AG10803 (cell line): ENCODE measurements at places on chromosomes 2 and 18.

- DNase-seq: peak; percentile 96
These were observed 73.4 kb downstream of the ACTR2 start for GRCh38 chr2:65300761-65301711.

DNA sequence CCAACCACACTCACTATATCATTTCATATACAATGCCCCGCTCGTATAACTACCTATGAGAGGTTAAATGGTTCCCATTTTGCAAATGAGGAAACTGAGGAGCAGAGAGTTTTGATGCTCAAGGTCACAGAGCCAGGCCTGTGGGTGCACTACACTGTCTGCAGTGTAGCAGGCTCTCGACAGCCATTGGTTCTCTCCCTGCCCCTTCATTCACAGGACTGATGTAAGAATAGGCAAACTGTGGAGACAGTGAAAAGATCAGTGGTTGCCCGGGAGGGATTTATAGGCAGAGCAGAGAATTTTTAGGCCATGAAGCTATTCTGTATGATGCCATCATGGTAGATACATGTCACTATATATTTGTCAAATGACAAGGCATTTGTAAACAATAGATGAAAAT lies 39.0 kb upstream of the LBH start:
- DNase-seq: no peak

DNA sequence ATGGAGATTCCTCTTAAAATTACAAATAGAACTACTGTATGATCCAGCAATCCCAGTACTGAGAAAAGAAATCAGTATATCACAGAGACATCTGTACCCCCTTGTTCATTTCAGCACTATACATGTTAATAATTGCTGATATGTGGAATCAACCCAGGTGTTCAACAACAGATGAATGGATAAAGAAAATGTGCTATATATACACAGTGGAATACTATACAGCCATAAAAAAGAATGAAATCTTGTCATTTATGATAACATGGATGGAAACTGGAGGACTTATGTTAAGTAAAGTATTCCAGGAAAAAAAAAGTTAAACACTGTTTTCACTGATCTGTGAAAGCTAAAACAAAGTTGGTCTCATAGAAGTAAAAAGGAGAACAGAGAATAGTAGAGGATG lies 124.7 kb downstream of the TAF4B start:
- DNase-seq: no peak

DNA sequence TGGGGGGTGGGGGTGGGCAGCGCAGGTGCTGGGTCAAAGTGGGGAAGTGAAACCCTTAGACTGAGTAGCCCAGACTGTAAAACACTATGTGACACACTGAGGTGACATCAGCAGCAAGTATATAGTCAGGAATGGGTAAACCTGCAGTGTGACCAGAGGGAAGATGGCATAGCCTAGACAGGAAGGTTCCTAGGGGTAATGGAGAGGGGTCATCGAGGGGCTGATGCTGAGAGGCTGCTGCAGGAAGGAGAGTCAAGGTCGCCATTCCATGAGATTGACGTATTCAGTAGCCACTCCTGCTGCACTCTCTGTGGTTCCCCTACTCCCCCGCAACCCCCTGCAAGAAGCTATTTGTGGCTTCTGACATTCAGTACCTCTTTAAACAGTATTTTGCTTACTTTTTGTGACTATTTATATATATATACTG lies 111.7 kb downstream of the CHST9 start:
- no peak for DNase-seq

- DNase-seq: no peak
These were observed 687.8 kb upstream of the DDX18 start for GRCh38 chr2:117126656-117127055.

DNA sequence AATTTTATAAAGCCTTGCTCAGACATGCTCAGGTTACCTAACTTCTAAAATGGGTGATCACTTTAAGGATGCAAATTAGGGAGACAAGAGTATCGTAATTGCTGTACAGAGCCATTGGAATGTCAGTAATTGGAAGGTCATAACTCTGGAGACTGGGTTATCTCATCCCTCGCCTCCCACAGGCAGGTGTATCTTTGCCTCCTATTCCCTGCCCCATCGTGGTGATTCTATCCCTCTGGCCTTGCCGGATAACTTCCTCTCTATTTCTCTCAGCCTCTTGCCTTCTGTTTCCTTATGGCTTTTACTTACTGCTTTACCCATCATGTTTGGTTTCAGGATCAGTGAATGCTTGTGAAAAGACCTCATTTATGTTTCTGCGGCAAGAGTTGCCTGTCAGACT lies 2.5 kb downstream of the PDK1 start:
- DNase-seq: no peak

- DNase-seq: peak; percentile 23
These were observed 27.1 kb upstream of the ZC3H15 start for GRCh38 chr2:186459009-186459408.

DNA sequence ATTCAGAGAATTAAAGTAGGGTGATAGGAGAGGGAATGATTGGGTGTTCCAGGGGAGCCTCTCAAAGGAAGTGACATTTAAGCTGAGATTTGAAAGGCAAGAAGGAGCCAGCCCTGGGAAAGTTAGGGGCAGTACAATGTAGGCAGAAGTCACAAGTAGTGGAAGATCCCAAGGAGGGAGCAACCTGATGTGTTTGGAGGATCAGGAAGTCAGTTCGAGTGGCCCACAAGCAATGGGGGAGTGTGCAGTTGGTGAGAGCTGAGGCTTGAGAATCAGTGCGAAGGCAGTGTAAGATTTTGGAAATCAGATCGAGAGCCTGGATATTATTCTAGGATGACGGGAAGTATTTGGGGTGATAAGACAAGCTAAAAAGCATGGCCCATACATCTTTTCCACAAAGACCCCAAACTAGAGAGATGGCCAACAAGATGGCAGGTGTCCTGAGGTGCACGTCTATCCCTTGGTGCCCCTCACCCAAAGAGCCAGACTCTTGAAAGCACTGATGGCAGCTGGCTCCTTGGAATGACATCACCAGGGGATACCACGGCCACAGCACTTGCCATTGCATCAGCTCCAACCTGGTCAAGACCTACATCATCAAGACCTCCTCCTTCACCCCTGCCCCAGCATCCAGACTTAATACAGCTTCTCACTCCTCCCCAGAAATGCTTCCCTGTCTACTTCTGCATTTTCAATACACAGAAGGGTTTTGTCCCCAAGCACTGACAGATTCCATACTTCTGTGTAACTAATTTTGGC lies 127.3 kb downstream of the BCL2 start:
- DNase-seq: no peak

DNA sequence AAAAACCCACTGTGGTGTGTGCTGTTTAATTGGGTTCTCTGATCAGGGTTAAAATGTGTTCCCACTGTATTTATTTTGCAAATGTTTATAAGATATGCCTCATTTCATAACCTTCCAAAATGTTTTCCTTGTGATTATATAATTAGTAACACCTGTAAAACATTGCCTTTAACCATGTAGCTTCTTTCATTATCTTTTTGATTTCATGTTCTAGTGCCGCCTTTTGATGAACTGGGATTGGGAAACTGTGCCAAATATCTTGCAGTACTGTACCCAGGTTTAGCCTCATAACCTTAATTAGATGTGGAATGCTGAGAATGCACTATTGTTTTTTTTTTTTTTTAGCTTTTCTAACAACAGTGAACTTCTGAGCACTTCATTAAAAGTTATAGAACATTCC lies 96.9 kb downstream of the TANC1 start:
- peak; percentile 72 for DNase-seq

DNA sequence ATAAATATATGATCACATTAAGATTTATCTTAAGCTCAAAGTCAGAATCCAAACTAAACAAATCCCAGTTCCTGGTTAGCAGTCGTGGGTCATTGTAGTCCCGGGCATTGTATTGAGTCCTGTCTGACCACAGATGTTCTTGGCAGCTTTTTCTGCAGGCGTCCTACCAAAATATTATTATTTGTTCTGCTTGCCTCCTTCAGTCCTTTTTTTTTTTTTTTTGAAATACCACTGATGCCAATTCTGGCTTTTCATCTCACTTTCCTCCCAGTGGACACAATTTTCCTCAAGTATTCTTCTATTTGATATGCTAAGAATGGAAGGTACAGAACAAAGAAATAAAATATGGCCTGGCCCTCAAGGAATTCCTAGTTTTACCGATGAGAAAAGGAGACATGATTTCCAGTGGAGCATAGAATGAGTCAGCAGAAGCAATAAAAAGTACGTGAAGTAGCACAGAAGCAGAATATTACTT lies 151.6 kb downstream of the CSRNP3 start:
- peak; percentile 10 for DNase-seq

DNA sequence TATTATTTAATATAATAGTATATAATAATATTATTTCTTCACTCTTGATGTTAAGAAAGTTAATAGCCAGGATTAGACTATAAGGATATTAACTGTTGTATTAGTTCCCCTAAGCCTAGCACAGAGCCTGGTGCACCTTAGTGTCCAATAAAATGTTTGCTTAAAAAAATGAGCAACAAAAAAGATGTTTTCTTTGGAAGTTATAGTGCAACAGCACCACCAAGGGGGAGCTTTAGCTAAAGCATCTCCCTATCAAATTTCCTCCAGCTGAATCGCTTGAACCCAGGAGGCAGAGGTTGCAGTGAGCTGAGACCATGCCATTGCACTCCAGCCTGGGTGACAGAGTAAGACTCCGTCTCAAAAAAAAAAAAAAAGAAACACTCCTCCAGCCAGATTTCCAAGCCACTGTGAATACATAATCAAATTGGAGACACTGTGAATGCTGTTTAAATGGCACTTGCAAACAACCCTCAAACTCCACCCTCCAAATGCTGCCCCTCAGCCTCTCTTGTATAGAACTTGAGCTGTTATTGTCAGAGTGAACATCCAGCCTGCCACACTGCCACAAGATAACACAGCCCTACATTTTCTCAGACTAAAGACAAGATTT lies 221.9 kb downstream of the DYM start:
- DNase-seq: peak; percentile 30

DNA sequence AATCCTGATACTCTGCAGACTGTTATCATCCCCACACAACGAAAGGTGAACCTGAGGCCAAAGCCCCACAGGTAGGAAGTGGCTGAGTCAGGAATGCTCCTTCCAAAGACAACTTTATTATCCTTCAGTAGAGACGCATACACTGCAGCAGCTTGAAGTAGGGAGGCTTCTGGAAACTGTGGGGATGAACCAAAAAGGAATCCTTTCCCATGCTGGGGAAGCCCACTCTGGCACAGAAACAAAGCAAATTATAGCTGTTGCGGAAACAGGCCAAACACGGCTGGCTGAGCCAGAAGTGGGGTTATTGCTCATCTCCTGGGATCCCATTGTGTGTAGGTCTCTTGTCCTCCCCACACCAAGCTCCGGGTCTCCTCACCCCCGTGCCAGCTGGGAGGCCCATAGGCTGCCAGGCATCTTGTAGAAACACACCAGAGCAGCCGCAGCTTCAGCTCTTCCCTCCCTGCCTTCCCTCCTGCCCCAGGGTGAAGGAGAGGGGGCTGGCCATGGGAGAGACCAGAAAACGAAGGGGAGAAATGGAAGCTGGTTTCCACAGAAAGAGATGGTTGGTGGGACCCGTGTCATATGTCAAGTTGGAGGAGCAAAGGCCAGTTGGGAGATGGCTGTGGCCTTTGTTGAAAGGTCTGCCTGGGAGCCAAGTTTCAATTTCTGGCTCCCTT lies 176.9 kb upstream of the NABP1 start:
- DNase-seq: peak; percentile 39

GRCh38 chr18:79699653-79700052 lies 20.1 kb downstream of the CTDP1 start:
- no peak for DNase-seq

- no peak for DNase-seq
These were observed 556 bp downstream of the DNMT3A start for GRCh38 chr2:25341011-25341727.

- peak; percentile 87 for DNase-seq
These were observed 161.7 kb downstream of the INSIG2 start for GRCh38 chr2:118250001-118250400.

DNA sequence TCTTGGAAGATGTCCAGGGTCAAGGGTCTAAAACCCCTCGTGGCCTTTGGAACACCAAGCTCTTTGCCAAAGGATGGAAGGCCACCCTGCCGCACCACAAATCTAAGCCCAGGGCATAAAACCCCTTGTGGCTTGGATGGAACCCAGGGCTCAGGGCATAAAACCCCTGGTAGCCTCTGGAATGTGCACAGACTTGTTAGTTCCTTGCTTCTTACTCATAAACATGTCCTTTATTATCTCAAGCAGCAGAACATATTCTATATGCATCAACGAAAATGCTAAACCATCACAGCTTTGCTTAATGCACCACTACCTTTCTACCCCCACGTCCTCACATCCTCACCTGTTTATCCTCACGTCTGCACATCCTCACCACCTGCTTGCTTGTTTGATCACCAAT lies 998.0 kb downstream of the DSC3 start:
- no peak for DNase-seq

- DNase-seq: no peak
These were observed 130.8 kb downstream of the ZNF236 start for GRCh38 chr18:76953156-76953555.

- DNase-seq: no peak
These were observed 24.1 kb downstream of the POLE4 start for GRCh38 chr2:74982577-74982976.
